Stimulated activated CD4-positive, alpha-beta T cell treated with anti-CD3 and anti-CD28 coated beads, Interleukin-1b, Interleukin-23, amount 100 ng/mL, for 4 hours (primary cell): ENCODE measurements at places on chromosomes 1 and 21.
A peak's percentile ranks its signal among the peaks of the same experiment; 100 is the strongest.

- no peak for DNase-seq
These were observed at the start of gene RXFP4 for GRCh38 chr1:155940993-155941844. TSS of gene RXFP4 (plus strand) at chr1:155941638. CDS start at chr1:155941710, 72 bp downstream.

GRCh38 chr21:38819719-38820159, 14.0 kb downstream of the ETS2 start:
- no peak for DNase-seq

- DNase-seq: no peak
These were observed 32.4 kb downstream of the GALNT2 start for GRCh38 chr1:230099465-230099864.

DNA sequence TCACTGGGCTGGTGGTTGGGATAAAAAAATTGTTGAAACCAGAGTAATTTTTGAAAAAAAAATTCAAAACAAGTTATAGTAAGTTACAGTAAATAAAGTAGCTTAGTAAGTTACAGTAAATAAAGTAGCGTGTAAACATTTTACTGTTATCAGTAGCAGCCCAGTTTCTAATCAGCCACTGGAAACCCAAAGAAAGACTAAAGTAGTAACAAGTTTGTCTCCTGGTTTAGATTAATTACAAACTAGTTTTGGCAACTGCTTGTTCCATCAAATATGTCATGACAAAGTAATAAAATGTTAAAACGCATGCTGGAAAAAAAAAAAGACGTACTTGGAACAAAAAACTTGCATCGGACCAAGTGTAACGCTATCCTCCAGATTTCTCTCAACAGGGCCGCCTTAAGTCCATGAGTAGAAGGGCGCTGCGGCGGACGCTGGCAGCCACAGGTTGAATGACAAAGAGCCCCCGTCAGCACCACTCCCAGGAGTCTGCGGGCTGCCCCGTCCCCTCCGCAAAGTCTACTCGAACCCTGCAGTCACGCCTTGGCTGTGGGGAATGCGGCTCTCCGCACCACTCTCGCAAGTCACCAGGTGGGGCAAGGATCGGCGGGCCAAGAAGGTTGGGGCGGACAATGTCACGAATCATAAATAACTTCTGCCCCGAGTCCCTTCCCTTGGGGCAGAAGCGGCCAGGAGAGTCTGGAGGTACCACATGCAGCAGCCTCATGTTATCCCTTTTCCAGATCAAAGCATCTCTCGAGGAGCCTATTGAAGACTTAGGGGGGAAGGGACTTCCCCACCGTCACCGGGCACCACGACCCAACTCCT, 837 bp downstream of the SLC16A1 start:
- peak; percentile 34 for DNase-seq

DNA sequence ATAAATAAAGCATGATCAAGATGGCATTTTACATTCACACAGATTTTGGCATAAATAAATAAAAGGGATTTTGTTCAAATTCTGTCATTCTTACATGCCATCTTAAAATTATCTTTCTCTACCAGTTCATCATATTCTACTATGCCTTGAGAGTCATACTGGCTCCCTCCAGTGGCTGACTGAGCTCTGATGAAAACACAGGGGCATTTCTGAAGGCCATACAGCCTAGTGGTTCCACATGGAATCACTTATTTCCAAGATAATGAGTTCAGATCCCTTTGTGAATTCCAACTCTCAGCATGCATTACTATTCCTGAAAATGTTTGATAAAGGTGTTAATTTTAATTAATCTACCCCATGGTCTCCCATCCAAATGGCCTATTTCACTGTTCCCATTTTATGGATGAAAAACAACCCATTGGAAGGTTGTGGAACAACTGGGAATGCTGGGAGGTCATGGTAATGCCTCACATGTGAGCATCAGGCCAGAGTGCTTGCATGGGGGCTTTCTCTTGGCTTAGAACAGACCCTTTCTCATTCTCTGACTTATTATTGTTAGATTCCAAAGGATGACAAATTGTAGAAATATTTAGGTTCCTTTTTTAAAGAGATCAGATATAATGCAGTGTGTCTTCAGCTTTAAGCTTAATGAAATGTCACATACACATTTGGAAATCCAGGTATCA, 622.4 kb upstream of the PKN2 start:
- DNase-seq: no peak

GRCh38 chr1:171112119-171112518, 21.4 kb downstream of the FMO3 start:
- DNase-seq: no peak

DNA sequence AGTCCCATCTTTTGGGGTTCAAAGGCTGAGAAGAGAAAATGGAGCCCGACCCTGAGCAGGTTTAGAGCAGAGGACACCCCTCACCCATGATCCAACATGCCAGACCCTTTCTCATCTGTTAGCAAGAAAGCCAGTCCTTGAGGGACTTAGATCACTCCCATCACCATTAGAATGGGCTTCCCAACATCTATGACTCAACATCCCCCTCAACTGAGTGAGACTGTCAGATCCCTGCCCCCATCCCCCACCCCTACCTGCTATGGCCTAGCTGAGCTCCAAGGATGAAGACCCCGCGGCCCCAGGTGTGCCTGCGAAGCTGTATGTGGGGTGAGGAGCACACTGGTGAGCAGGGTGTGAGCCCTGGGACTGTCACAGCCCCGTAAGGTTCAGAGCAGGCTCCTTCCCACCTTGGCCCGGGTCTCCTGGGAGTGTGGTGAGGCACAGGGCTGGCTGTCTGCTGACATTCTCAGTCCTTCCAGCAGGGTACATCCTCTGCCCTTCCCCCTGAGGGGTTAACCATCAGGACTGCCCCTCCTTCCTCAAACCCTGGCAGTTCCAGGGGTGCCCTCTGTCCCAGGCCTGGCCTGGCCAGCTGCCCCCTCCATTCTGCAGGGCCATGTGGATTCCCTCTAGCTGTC, 21.4 kb upstream of the BLACAT1 start:
- DNase-seq: no peak

DNA sequence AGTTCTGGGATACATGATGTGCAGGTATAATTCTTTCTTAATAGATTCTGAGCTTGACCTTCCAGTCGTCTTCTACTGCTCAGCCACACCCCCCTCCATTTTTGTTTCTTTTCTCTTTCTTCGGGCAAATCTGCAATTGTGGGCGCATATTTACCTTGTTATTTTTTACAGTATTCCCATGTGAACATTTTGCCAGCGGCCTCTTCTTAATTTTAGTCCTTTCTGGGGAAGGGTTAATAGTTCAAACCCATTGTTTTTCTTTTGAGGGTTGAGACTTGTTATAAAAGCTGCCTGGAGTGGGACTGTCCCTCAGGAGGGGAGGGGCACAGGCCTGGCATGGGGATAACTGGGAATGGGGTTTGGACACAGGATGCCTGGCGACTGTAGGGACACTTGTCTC, 40.3 kb downstream of the PBX1 start:
- no peak for DNase-seq

GRCh38 chr1:116496898-116497297, 73.9 kb downstream of the CD58 start:
- DNase-seq: no peak

- DNase-seq: no peak
These were observed 570 bp upstream of the PEX10 start for GRCh38 chr1:2412773-2413494.

- no peak for DNase-seq
These were observed 189.5 kb downstream of the KCNT2 start for GRCh38 chr1:196418772-196419171.

DNA sequence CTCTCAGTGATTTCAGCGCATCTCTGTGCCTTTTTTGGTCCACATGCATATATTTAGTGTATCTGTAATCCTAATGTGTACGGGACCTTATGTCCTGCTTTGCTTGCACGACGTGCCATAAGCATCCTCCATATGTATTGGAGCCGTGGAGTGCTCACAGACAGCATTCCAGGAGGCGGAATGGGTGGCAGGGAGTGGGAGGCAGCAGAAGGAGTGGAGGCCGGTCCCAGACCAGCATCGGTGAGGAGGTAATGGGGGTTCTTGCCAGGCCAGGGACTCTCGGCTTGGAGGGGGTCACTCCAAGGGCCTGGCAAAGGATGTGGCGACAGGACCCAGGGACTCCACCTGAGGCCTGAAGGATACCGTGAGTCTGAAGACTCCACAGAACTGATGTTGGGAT, 185.0 kb downstream of the CAMTA1 start:
- DNase-seq: no peak

DNA sequence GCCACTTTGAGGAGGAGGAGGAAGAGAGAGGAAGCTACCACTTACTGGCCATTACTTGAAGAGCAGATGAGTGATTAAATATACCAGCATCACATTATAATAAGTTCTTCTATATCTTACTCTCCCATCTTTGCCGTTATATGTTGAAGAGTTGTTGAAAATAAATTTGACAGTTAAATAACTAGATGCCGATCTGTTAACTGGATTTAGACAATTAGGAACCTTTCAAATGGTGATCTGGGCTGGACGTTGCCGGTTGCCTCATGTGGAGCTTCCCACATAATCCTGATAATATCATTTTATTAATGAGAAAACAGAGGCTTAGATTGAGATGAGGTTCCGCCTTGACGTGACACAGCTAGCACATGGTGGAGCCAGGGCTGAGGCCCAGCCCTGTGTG, 147.0 kb downstream of the SDCCAG8 start:
- no peak for DNase-seq
